Effector CD8-positive, alpha-beta T cell (primary cell): ENCODE measurements at places on chromosomes 5 and 9.

GRCh38 chr9:5593904-5594303 lies 35.0 kb upstream of the RIC1 start:
- DNase-seq: no peak

DNA sequence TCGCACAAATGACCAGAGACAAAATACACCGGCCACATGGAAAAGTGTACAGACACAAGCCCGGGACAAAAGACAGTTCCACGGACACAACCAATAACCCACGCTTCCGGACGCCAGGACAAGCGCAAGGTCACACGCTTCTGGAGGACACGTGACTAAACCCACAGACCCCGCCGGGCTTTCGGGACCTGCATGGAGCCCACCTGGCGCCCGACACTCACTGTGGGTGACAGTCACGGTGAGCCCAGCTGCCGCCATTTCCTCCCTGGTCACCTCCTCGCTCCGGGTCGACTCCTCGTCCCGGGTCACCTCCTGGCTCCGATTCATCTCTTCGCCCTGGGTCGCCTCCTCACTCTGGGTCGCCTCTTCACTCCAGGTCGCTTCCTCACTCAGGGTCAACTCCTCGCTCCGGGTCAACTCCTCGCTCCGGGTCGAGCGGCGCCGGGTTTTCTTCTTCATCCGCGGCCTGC lies 470 bp downstream of the BAG1 start:
- DNase-seq: peak; percentile 32

DNA sequence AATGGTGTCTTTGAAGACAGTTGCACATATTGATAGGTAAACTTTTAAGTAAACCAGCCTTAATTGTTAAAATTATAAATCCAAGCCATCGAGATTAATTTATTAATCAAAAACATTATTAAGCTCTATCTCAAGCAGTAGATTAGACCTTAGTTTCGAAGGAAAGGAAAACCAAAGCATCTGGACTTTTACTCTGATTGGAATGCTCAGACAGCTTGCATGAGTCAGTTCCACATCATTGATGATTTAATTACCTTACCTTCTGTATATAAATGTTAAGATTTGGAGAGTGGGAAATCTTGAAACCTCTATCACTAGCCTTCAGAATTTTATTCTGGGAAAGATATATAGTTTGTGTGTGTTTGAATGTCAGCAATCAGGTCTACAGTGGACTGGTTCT lies 23.9 kb downstream of the DCP2 start:
- no peak for DNase-seq

DNA sequence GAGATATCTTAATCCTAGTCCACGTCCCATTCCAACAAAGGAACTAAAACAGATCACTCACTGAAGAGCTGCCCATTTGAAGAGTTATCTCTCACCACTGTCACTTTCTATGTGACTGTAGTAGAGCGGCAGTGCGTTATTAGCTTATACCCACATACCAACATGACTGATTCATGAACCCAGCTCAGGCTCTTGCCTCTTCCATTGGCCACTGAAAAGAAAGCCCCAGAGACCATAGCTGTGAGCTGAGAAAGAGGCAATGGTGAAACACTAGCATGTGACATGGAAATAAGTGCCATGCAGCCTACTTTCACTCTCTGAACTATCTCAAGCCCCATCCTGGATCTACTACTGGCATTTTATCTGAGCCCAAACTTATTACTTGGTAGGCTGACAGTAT lies 151.7 kb upstream of the MOCS2 start:
- no peak for DNase-seq

- DNase-seq: no peak
Observed at GRCh38 chr9:20402273-20402875, 219.9 kb downstream of the MLLT3 start.

GRCh38 chr9:6383551-6384225 lies 29.3 kb upstream of the UHRF2 start:
- no peak for DNase-seq

GRCh38 chr5:84113246-84114105 lies 271.2 kb downstream of the EDIL3 start:
- DNase-seq: no peak

- DNase-seq: no peak
Observed at GRCh38 chr5:171595801-171596231, 176.4 kb downstream of the FGF18 start.

DNA sequence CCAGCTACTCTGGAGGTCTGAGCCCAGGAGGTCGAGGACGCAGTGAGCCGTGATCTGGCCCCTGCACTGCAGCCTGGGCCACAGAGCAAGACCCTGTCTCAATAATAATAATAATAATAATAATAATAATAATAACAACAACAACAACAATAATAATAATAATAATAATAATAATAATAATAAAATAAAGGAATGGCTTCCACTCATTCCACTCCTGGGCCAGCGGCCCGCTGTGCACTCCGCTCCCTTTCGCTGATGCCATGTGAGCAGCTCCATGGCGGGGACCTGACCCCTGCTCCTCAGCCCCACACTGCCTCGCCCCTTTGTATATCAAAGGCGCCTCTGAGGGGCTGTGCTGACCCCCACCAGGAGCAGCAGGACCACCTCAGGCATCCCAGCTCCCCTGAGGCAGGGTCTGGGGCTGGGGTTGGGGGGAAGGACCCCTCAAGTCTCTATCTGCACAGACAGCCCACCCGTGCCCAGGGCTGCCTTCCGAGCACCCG lies 20.0 kb downstream of the GBGT1 start:
- no peak for DNase-seq

DNA sequence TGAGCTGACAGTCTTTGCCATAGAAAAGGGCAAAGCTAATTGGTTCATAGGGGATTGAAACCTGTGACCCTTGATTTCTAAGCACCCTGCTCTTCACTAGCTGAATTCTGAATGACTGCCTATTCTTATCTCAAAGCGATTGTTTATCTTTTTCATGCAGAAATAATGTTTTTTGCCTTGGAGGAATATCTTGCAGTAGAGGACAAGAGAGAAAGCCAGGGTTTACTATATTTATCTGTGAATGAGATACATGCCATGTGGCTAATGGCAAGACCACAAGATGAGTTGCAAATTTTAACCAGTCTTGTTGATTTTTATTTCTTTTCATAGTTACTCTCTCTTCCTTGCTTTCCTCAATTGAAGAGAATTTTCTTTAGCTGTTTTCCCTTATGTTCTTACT lies 185.0 kb downstream of the CNTLN start:
- DNase-seq: no peak

DNA sequence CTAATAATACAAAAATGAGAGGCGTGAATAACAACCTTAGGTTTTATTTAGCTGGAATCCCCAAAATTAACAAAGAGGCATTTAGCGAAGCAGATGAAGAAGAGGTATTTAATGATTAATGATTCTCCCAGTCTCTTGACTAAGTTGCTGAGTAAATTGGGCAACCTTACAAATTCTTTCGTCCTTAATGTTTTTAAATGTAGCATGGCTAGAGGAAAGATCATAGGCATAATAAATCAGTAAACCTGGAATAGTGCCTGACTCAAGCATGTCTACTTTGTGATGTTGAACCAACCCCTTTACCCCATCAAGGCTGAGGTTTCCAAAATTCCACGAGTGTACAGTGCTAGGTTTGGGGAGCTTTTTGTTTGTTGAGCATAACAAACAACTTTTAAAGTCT lies 7.9 kb downstream of the BHMT start:
- DNase-seq: no peak

DNA sequence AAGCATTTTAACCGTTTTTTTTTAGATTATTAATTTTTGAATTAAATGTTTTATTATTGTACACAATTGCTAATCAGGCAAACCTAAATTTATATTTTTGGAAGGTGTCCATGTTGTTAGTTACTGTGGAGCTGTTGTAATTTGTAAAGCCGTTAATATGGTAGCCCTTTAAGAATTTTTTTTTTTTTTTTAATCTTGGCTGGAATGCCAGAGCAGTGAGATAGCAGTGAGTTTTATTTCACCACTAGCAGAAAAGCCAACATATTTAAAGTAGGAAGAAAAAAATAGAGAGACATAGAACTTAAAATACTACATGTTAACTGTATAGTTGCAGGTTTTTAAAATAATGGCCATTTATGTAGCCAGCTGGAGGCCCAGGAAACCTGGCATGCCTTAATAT lies 35.3 kb upstream of the RNF20 start:
- no peak for DNase-seq

DNA sequence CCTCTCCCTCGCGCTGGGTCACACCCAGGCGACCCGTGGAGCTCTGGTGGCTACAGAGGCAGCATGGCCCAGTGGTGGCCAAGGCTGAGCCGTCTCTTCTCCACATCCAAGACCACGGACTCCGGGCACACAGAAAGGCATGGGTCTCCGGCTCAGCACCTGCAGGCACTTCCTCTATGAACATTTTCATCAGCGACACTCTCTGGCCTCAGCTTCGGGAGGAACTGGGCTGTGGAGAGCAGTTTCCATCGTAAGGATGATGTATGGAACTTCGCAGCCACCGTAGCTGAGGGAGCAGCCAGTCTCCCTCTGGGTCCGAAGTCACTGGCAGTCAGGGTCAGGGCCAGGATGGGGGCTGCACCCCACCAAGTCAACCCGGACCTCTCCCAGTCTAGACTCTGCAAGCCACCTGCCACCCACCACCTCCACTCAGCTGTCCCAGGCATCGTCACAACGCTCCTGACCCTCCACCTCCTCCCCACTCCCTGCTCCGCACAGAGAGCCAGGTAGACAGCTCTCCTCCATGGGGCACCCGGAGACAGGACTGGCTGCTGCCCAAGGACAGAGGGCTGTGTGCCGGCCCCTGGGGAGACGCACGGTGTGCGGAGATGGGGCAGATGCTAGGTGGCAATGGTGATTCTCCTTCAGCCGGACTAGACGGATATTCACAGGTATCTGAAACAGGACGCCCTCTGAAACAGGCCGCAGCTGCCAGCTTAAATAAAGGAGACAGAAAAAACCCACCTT lies 9.7 kb downstream of the QSOX2 start:
- DNase-seq: no peak

DNA sequence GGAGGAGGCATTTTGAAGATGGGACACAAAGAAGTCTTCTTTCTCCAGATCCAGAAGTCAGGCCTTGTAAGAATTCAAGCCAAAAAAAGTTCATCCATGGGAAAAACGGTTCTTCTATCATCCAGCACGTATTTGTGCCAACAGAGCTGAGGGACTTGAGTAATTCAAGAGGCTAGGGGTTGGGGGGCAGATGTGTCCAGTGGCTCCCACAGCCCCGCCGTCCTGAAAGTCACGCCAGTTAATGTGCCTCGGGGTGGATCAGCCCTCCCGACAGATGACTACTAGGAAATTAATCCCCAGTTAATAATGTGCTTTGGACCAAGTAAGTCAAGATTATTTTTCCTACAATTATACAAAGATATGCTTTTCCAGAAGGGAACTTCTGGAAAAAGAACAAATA lies 23.4 kb downstream of the NREP start:
- no peak for DNase-seq

- no peak for DNase-seq
Observed at GRCh38 chr5:171871711-171872110, 86.1 kb downstream of the SMIM23 start.

GRCh38 chr5:149452007-149452664 lies 73.0 kb upstream of the IL17B start:
- no peak for DNase-seq

DNA sequence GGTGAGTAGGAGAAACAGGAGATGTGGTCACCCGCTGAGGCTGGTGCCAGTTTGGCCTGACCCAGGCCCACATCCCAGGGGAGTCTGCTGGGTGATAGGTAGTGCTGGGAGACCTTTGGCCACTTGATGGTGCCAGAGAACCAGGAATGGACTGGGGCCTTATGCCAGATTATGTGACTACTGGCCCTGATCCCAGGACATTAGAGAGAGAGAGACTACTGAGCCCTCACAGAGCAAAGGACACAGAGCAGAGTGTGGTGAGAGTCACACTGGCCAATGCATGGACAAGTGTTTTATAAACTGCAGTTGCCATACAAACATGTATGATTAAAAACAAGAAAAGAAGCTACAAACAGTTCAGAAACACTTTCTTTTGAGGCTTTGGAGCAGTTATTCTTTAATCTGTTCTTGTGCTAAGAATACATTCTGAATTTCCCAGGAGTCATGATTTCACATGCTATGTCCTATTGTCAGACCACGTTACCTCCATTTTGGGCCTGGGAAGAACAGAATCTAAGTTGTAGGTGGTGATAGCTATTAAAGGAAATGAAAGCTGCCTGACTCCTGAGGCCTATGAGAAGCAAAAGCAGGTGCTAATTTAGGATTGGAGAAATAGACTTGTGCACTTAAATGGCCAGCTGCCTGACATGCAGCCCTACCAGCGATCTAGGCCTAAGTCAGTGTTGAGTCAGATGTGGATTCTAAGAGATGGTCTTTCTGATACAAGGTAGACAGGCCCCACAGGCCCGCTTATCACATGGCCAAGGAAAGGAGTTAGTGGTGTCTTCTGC lies 32.6 kb upstream of the TMOD1 start:
- peak; percentile 6 for DNase-seq

GRCh38 chr9:10366171-10366779 lies 246.5 kb downstream of the PTPRD start:
- no peak for DNase-seq

DNA sequence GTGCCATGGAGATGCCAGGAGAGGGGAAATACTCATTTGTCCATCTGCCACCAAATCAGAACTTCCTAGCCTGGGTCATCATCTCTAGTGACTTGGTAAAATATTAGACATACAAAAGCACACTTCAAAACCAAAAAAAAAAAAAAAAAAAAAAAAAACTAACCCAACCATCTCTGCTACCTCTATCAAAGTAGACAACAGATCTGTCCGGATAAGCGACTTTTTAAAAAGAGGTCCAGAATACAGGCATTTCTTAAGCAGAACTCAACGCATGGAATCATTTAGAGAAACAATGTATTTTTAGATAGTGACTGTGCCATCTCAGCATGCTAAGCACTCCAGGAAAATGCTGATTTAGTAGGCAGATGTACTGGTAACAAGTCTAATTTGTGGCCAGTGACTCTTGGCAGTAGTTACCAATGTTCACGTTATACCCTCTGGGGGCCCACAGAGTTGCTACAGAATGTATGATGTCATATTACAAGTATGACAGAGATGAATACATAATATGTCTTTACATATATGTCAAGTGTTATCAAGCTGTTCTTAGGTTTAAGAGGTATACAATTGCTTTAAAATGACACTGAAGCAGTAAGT lies 107.8 kb downstream of the SMIM23 start:
- DNase-seq: no peak

- no peak for DNase-seq
Observed at GRCh38 chr5:103313056-103313455, 54.5 kb downstream of the MACIR start.

DNA sequence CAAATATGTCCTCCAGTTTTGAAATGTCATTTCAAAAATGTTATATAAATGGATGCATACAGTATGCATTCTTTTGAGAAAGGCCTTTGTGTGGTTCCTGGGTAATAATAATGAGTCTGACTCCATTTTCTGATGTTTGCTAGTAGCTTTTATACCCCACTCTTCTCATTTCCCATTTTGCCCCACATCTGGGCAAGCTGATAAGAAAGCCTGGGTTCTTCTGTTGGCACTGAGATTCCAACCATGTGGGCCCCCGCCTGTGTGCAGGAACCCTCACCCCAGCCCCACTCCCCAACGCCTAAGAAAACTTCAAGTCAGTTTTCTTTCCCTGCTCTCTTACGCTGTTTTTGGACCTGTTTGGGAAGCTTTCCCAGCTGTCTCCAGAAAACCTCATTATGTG lies 89.4 kb downstream of the SNX18 start:
- no peak for DNase-seq
